ENCODE measurements at places on chromosomes 5 and 9.

- no peak for DNase-seq
Measured at GRCh38 chr9:32503008-32503407, 23.0 kb downstream of the RIGI start.

GRCh38 chr5:146052780-146053179 is 52.6 kb downstream of the PLAC8L1 start:
- DNase-seq: no peak

DNA sequence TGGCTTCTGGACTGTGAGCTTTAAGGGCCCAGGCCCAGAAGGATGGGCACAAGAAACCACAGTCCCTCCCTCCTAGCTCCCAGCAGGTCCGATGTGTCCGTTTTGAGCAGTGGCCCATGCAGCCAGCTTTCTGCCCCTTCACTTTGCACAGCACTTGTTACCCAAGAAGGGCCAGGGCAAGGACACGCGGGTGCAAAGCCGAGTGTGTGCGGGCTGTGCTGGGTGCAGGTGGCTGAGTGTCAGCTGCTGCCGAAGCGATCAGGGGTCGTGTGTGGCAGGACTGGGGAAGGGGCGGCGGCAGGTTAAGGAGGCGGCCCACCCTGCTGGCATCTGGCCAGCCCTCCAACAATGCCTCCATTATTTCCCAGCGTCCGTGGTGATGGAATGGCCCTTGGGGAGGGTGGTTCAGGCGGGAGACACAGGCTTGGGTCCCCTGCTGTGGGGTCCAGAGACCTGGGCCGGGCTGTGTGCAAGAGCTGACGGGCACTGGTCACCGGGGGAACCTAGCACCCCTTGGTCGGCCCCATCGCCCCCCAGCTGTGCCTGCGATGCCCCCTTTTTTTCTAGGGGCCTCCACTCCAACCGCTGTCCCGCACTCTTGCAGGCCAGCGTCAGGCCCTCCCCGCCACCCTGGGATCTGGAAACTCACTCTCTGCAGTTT is 653 bp downstream of the LHX3 start:
- DNase-seq: no peak

DNA sequence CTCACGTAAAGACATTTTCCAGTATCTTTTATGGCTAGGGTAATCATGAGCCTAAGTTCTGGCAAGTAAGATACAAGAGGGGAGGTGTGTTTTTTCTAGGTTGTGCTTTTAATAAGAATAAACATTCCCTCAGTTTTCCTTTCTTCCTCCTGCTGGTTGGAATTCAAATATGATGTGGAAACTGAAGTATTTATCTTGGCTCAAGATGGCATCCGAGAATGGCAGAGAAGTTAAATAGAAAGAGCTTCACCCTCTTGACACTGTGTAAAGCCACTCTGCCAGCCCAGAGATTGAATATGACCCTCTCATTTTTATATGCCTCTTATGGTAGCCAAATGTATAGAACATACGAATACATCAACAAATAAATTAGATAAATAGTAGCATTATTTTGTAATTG is 438.4 kb downstream of the ISL1 start:
- DNase-seq: no peak

DNA sequence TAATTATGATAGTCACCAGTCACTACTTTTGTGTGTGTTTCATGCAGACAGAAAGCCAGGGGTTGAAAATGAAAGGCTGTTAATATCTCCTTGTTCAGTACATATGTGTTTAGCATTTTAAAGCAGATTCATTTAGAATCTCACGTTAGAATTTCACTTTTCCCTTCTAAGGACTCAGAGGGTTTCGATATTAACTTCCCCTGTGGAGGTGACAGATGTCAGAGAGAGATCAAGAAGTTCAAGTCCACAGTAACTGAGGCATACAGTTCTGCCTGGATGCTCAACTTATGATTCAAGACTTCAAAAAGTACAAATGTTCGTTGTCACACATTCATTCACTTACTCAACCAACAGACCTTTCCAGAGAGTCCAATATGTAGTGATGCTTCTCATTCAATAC is 251.1 kb downstream of the EBF1 start:
- DNase-seq: no peak

DNA sequence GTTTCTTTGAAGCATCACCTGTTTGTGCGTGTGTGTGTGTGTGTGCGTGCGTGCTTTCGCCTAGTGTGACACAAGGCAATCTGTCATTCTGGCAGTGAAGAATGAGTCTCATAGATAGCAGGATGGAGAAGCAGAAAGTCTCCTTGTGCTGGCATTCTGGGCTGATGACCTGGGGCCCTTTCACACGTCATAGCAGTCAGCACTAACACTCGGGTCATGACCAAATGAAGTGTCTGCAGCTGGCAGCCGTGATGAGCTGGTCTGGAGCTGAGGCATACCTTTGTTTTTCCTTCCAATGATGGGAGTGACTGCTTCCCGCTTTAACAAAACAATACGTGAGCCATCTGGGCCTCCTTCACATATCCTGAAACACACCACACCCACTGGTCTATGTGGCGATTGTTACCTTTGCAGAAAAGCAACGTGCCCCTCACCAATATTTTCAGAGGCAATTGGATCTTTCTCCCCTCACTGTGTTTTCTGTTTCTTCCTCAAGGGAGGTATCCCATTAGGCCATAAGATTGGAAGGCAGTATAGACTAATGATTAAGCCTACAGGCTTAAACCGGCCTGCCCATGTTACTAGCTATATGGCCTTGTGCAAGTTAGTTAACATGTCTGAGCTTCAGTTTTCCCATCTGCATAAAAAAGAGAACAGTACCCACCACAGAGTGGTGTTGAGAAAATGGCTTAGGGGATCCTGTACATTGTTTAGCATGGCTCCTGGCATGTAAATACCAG is 88.8 kb downstream of the SREK1 start:
- no peak for DNase-seq

GRCh38 chr9:116821633-116822229 is 134.6 kb downstream of the TRIM32 start:
- DNase-seq: no peak

DNA sequence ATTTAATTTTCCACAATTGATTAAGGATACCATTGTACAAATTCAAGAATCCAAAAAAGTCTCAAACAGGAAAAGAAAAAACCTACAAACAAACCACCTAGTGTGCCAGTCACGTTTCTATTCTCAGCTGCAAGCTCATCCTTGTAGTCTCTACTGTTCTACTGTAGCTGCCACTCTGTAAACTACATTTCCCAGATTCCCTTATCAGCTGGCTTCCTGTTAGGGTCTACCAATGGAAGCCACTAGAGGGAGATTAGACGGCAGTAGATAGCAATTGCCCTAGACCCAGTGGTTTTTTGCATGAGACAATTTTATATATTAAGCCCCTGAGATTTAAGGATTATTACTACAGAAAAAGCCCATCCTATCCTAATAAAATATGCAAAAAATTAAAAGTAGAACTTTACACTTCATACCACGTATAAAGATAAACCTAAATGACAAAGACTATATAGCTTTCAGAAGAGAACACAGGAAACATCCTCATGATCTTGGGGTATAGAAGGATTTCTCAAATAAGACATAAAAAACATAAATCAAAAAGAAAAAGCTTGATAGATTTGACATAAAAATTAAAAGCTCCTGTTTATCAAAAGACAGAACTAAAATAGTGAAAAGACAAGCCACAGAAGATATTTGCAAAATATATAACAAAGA is 37.4 kb downstream of the P4HA2 start:
- DNase-seq: no peak

DNA sequence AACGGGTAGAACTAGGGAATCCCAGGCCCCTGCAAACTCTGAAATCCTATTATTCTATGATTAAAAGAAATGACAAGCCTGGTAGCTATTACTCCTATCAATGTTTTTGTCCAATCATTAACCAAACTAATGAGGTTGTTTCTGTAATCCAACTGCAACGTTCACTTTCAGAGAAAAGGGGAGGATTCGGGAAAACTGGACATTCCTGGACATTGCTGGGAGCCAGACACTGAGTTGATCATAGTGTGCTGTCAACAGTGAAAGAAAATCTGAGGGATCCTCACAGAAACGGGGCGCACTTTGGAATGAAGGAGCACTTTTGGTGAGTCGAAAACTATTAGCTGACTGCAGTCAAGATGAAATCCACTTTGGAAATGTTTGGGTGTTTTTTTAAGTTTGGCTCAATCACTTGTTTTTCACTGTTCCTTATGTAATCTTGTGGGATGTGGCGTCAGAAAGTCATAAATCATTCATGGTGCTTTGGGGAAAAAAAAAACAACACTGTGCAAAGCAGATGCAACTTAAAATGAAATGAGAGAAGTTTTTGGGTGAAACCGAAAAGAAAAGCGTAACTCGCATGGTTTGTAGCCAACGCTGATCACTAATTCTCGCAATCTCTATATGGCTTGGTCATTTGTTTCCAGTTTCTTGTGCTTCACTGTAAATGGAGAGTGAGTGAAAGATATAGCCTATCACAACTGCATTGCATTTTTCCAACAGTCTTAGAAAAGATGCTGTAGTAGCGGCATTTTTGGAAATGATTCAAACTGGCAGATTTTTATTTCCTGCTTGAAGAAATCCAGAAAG is 51.2 kb upstream of the ADRA1B start:
- no peak for DNase-seq

DNA sequence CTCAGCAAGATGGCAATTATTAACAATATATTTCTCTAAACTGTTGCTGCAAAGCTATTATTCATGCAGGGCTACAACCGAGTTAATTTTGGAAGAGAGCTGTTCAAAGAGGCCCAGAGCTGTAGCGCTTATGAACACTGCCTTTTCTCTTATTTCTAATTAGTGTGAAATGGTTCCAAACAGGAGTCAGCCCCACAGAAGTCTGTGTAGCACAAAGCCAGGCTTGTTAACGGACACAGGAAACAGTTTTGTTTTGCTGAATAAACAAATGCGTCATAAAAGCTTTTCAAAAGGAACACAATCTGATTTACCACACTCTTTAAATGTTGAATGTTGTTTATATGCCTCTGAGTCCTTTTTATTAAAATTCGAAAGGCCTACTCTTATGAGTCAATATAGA is 396.5 kb downstream of the ANXA1 start:
- DNase-seq: no peak

DNA sequence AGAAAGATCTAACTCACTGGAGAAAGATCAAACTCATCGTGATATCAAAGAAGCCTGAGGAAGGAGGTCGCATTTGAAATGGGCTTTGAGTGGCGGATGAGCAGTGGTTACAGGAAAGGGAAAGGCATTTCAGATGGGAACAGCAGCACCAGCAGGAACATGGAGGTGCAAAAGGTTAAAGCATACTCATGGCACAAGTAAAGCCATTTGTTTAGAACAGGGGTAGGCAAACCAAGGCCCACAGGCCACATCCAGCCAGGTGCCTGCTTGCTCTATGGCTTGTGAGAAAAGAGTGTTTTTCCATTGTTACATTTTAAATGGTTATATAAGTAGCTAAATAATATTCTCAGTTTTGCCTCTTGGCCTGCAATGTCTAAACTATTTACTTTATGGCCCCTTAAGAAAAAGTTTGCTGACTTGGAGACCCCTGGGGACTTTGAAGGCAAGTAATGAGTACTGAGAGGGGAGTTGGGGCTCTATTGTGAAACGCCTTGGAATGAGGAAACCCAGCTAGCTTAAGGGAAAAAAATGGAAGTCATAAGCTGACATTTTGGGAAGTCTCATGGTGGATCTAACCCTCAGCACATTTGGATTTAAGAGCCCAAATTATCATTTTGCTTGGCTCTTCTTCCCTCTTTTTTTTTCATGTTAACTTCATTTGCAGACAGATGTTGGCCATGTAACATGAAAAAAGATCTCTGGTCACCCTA is 211.1 kb downstream of the NR3C1 start:
- DNase-seq: no peak

- DNase-seq: no peak
Measured at GRCh38 chr5:176167800-176168199, 70.4 kb upstream of the SIMC1 start.

DNA sequence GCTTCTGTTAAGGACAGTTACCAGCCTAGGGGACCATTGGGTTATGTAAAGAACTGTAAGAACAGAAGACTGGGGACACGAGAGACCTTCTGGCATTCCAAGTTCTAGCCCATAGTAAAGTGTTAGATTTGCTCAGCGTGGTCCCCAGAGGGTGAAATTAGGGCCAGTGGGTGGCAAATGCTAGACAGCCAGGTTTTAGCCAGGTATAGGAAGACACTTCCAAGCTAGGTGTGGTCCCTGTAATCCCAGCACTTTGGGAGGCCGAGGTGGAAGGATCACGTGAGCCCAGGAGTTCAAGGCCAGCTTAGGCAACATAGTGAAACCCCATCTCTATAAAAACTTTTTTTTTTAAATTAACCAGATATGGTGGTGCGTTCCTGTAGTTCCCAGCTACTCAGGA is 34.3 kb downstream of the ATPSCKMT start:
- DNase-seq: no peak

GRCh38 chr9:15404171-15404570 is 18.5 kb upstream of the SNAPC3 start:
- no peak for DNase-seq

DNA sequence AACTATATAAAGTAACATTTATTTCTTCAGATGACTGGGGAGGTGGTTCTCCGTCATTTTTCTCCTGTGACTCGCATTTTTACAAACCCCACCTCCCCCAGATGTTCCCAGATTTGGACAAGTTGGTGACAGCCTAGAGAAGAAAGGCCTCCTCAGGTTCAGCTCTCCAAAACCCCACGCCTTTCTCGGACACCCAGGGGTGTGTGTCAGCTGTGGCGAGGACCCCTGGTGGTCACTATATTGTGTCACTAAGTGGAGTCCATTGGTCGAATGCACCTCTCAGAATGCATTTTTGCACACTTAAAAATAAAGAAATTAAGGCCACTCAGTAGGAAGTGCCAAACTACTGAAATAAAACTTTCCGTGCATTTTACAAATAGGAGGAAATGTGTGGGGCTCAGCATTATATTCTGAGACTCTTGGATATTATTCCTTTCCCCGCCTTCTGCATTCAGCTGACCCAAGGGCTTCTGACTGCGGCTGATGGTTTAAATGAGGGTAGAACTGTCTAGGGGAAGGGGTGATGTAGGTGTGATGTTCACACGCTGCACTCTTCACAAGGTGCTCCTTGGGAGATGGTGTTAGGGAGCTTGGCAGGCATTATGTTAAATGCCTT is 47.6 kb downstream of the ACO1 start:
- no peak for DNase-seq

DNA sequence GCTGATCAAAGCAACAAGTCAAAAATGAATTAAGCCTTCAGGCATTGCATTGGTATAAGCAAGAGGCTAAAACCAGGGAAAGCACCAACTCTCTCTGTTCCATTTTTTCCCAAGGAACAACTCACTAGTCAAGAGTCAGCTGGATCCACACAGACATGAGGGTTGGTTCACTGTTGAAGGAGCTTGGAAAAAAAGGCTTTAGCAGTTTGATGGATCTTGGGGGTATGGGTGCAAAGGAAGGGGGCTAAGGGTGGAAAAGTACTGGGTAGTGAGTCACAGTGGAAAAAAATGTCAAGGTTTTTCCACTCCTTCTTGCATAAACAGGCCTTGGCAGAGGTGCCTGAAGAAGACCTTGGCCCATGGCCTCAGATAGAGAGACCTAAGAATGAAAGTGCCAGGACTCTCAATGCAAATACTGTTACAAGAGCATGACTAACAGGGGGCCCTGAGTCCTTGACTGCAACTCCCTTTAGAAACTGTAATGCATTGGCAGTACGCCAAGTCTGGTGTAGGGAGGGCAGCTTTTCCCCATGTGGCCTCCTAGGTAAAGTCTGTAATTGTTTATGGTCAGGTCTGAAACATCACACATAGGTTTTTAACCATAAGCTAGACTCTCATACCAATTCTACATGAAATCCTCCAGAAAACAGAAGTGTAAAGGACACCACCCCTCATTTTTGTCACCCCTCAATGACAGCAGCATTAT is 23.7 kb downstream of the ACTL7A start:
- DNase-seq: no peak

GRCh38 chr5:123455640-123456039 is 32.4 kb upstream of the CEP120 start:
- DNase-seq: no peak

GRCh38 chr5:107294669-107295068 is 376.1 kb downstream of the EFNA5 start:
- no peak for DNase-seq

Data from activated T-helper 1 cell treated with anti-CD3 and anti-CD28 coated beads, Interleukin-2, amount 50 U/mL, for 16 hours (primary cell).